ENCODE measurements at places on chromosomes 16 and 17.

- DNase-seq = no peak
These were observed 40.9 kb downstream of the USP10 start for GRCh38 chr16:84740596-84741116.

DNA sequence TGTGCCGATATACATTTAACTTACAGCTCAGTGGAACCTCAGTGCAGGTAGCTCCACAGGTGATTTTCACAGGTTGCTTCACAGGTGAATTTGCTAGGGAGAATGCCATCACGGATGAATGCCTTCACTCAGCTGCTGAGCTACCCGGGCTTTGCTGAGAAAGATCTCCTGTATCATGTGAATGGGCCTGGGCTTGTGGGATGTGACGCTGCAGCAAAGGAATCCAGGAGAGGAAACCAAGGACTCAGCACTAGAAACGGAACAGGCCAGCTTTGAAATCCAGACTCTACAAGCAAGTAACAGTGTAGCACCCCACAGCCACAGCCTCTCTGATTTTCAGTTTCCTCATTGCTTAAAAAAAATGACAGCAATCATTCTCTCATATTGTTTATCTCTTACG lies 271.4 kb upstream of the MAF start:
- no peak for DNase-seq

- DNase-seq = peak; percentile 64
These were observed 241.7 kb downstream of the SEC14L1 start for GRCh38 chr17:77382356-77382911.

DNA sequence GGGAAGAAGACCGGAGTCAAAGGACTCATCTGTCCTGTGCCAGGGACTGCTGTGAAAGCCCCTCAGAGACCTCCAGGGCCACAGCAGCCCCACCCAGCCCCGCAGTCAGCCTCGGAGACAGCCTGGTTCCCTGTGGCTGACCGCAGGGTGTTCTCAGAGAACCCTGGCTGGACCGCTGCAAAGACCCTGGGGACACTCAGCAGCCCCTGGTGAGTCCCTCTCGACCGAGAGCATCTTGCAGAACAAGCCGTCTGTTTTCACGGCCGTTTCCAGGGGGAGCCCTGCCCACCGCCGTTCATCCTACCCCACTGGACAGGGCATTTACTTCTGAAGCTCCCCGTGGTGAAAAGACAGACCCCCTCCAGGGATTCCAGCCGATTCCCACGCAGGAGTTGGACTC lies 10.3 kb downstream of the UBALD1 start:
- DNase-seq = no peak

DNA sequence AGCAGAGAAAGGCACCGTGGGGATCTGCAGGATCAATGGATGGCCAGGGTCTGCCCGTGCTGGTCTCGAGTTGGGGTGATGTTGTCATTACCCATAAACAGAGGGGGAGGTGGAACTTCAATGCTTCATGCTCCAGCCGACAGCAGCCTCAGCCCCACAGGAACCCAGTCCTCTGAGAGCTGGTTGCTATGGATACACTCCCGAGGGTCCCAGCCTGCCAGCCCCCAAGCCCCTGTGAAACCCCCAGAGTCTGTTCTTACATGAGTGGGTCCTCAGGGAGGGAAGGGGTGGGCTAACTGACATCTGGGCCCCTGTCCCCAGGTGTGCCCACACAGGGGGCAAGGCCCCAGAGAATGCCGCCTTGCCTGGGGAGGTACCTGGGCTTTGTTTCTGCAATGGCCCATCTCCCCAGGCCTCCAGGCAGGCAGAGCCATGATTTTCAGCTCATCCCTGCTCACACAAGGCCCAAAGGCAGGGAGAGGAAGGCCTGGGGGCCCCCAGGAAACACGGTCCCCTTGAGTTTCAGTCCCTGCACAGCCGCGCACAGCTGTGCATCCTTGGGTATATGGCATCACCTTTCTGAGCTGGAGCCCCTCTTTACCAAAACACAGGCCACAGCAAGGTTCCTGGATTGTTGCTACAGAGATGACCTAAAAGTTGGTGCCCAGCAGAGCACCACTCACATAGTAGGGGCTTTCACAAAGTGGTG lies 223.7 kb downstream of the ZNF423 start:
- DNase-seq = no peak

DNA sequence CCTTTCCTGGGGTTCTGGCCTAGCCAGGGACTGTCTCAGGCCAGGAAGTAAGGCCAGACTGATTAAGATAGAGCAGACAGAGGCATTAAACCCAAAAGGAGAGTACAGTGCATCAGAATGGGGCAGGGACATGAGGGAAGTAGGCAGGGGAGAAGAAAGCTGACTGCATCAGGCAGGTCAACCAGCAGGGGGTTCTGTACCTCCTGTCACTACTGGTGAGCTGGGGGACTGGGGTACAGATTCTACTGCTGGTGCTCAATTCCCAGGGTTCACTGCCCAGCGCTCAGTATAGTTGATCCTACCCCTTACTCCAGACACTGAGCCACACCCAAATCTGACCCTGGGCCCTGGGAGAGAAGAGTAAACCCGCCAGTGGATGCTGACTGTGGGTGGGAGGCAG lies 12.9 kb upstream of the MTMR4 start:
- no peak for DNase-seq

GRCh38 chr17:60535382-60536279 lies 9.6 kb upstream of the APPBP2 start:
- no peak for DNase-seq

- DNase-seq = no peak
These were observed 13.4 kb downstream of the ITPRIPL2 start for GRCh38 chr16:19127205-19127604.

DNA sequence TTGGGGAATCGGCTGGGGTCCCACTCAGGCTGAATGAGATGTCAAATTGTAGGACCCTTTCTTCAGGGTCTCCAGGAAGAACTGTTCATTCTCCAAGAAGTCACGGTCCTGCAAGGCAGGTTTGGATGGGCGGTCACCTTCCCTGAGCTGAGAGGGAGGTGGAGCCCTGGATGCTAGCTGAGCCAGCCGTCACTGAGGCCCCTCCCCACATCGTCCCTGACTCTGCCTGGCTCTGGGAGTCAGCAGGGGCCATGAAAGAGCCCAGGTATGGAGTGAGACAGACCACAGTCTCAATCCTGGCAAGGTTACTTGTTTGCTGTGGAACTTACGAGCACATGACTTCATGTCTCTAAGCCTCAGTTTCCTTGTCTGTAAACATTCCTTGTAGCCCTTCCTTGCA lies 6.0 kb upstream of the MRPL38 start:
- DNase-seq = peak; percentile 68

GRCh38 chr16:67238806-67239470 lies 8.3 kb downstream of the FHOD1 start:
- no peak for DNase-seq

GRCh38 chr17:77959926-77960521 lies 1.5 kb downstream of the TNRC6C start:
- peak; percentile 48 for DNase-seq

GRCh38 chr16:11689031-11689840 lies 21.0 kb downstream of the SNN start:
- DNase-seq = no peak

- DNase-seq = no peak
These were observed 460 bp upstream of the SLC13A2 start for GRCh38 chr17:28472871-28473497.

GRCh38 chr17:10082795-10083194 lies 115.6 kb downstream of the GAS7 start:
- no peak for DNase-seq

DNA sequence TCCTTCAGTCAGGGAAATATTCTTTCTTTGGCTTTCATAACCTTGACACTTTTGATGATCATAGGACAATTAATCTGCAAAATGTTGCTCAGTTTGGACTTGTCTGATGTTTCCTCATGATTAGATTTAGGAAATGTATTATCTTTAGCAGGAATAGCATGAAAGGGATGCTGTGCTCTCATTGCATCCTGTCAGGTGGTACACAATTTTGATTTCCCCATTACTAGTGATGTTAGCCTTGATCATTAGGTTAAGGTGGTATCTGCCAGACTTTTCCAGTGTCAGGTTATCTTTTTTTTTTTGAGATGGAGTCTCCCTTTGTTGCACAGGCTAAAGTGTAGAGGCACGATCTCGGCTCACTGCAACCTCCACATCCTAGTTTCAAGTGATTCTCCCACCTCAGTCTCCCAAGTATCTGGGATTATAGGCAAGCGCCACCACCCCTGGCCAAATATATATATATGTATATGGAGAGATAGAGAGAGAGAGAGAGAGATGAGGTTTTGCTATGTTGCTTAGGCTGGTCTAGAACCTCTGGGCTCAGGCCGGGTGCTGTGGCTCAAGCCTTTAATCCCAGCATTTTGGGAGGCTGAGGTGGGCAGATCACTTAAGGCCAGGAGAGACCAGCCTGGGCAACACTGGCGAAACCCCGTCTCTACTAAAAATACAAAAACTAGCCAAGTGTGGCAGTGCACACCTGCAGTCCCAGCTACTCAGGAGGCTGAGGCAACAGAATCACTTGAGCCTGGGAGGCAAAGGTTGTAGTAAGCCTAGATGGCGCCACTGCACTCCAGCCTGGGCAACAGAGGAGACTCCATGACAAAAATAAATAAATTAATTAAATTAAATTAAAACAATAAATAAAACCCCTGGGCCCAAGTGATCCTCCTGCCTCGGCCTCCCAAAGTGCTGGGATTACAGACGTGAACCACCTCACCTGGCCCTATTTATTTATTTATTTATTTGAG lies 15.8 kb upstream of the CAVIN1 start:
- peak; percentile 46 for DNase-seq

DNA sequence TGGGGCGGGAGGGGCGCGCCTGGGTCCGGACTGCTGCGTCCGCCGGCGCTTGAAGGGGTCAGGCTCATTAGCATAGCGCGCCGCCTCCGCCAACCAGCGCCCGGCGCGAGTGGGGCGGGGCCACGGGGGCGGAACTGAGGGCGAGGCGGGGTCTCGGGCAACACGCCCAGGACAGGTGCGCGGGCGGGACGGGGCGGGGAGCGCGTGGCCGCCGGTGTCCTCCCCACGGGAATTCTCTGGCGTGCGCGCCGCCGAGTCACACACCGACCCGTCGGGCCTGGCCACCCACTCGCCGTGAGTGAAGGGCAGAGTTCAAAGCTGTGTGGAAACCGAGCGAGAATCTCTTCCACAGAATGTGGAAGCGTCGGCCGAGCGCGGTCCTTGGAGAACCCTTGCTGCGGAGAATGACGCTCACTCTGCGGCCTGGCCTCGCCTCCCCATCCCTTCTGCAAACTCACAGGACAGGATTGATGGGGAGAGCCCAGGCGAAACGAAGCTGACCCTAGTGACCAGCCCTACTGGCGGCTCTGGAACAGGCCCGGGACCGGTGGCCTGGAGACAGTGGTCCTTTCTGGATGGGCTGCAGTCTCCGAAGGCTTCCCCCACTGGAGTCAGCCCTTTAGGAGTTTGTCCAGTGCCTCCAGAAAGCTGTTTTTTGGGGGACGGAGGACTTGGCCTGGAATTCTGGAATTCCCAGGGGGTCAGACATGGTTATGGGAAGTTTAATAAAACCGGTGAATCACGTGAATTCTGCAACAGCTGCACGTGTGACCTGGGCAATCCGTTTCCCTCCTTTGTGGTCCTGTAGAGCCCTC lies at the start of gene SNAI3:
Gene SNAI3 (minus strand): TSS at position 69 of the 815 bp plus-strand sequence. CDS start 101 bp downstream, outside the sequence.
- DNase-seq = peak; percentile 95

GRCh38 chr17:61159221-61159814 lies 240.3 kb upstream of the TBX2 start:
- DNase-seq = no peak

DNA sequence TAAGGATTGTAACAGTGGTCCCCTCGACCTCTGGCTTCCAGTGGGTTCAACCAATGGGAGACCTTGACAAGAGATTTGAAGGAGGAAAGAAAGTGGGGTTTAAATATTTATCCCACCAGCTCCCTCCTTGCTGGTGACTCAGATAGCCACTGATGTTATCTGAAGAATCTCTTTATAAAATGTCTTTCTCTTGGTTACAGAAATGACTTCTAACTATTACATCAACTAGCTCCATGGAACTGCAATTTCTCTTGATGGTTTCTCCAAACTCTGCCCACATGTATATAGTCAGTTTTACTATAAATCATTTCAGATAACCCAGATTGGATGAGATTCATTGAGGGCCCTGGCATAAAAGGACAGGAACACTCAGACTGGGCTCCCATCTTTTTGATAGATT lies 920.2 kb upstream of the SOX9 start:
- no peak for DNase-seq

- no peak for DNase-seq
These were observed 179.1 kb upstream of the CACNG5 start for GRCh38 chr17:66655861-66656260.

DNA sequence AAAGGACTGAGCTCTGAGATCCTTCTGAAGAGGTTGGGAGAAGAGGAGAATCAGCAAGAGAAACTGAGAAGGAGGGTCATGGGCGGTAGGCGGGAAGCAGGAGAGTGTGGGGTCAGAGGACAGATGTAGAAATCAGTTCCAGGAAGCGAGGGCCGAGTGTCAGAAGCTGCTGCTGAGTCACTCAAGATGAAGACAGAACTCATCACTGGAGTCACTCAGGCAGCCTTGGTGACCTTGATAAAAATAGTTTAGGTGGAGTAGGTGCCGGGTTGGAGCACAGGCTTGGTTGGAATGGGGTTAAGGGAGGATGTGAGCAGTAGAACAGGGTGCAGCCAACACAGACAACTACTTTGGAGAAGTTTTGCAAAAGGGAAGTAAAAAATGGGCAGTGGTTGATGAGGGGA lies 6.1 kb upstream of the ITGAM start:
- peak; percentile 13 for DNase-seq

DNA sequence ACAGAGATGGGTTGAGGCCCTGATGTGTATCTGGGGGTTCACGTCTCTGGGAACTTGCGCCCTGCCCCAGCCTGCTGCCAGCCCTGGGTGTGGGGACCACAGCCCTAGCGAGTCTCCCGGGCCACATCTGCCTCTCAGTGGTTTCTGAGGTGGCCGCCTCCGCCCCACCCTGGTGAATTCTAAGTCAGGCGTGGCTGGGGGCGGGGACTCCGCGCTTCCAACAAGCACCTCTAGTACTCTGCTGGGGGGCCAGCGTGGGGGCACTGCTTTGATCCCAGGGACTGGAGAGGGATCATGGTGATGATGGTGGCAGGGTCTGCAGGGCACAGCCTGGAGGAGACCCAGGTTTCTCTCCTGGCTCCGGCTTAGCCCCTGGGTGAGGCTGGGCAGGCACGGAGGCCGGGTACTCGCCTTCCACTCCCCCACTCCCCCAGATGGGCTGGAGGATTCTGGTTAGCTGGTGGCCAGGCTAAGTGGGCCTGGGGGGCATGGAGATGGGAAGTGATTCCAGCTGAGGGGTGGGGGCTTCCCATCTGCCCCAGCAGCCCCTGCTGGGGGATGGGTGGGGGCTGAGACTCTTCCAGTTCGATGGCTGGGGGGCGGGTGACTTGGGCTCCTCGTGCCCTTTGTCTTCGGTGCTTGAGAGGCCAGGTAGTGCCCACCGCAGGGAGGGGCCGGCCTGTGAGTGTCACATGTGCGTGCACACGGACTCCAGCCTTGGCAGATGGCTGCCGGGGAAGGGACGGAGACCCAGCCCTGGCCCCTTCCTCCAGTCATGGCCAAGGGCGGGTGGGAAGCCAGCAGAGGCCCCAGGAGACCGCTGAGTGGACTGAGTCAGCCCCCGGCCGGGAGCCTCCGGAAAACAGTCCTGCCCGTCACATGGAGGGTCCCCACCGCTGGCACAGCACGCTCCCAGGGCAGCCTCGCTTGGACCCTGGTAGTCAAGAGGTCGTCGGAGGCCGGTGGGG lies 3.9 kb downstream of the GLIS2 start:
- peak; percentile 66 for DNase-seq

Data from stomach (tissue), 19 donors.